Upper lobe of right lung (tissue), 1 donor: ENCODE measurements at places on chromosomes 4 and X. TPM values are rescaled to one million over a fixed set of nuclear protein-coding genes. Genes with fewer than 3 reads are reported as not detected.

GRCh38 chrX:15564981-15565579 is 35.7 kb downstream of the ACE2 start:
- peak; percentile 74 for DNase-seq

DNA sequence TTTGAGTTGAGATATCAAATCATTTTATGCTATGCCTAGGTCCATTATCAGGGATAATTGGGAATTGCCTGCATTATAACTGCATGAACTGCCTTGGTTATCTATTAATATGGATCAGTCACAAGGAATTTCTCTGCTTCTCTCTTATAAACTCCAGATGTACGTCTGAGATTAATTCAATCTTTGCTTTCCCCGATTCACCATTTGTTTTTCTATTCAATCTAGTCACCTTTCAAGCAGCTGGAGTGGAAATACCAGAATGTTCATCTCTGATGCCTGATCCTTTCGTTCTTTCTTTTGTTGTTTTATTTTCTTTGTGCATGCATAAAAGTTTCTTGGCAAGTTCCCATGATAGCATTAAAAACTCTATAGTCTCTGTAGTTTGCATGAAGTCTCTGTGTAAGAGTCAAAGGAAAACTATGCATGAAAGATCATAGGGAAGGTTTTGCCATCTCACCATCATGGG is 22.6 kb downstream of the SYNPO2 start:
- no peak for DNase-seq

DNA sequence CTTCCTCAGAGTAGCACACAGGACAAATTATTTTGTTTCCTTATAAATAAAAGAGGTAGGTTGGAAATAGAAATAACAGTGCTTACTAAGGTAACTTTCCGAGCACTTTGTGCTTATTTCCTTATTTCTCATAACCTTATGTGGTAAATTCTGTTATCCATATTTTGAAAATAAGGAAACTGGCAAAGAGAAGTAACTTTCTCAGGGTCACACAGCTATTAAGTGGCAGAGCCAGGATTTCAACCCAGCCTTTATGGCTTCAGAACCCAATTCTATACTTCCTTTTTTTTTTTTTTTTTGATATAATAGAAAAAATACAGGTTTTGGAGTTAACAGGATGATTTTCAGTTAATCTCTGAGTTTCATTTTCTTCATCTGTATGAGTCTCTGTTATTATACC is 3.3 kb downstream of the UTP3 start:
- DNase-seq: no peak

DNA sequence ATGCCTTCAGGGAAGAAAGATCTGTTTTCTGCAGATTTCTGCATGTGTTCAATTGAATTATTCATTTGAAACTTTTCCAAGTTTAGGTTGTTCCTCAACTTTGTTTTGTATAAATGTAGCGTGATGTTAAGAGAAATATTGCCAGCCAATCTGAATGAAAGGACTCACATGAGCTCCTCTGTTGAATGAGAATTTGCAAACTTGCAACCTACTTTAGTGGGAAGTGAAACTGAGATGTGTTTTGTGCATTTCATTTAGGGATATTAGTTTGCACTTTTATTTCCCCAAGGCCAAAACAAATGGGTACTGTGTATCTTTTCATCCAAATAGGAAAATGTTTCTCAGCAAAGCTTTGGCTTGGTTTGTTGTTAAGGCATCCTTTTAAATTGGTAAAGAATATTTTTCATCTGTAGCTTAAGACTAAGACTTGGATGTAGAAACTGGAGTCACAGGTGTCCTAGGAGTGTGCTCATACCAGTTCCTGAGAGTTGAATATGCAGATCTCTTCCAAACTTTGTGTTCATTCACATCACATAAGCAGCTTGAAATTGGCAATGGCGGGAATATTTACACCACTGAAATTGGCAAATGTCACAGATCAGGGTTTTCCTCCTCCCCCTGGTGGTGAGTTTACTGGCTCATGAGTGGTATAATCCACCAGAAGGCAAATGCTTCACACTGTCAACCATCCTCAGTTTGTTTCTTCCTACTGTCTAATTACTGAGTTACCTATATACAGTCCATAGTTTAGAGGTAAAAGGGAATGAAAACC is 193.6 kb upstream of the BANK1 start:
- no peak for DNase-seq

DNA sequence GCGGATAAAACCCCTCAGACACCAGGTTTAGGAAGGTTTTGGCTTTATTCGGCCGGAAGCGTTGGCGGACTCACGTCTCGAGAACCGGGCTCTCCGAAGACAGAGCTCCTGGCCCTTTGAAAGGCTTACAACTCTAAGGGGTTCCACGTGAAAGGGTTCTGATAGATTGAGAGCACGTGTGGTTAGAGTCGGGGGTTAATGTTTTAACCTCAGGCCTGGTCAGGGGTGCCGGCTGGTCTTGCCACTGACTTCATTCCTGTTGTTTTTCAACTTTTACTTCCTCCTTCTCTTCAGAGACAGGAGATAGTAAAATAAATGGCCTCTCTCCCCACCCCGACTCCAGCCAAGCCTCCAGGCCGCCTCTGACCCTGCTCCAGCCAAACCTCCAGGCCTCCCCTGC is 4.7 kb upstream of the ASMT start:
- DNase-seq: no peak

DNA sequence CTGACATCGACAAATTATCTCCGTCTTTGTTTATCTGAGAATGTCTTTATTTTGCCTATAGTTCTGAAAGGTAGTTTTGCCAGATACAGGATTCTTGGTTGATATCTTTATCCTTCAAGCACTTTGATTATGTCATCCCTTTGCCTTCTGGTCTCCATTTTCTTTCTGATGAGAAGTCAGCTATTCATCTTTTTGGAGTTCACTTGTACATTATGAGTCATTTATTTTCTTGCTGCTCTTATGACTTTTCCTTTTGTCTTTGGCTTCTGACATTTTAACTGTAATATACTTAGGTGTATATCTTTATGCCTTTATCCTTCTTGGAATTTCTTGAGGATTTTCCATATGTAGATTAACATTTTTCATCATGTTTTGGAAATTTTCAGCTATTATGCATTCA is 51.4 kb downstream of the SHROOM4 start:
- DNase-seq: no peak

Gene MSL3
- 27.7 TPM for total RNA-seq

Gene PCDH11X
- total RNA-seq: not detected

Gene LONRF3
- 24.4 TPM for total RNA-seq

Gene AKAP14
- total RNA-seq: not detected

Gene ADAM29
- total RNA-seq: not detected

Gene OPHN1
- 9.8 TPM for total RNA-seq

Gene LGI2
- 0.84 TPM for total RNA-seq

Gene CLCN4
- 9.8 TPM for total RNA-seq

Gene GAGE2A
- total RNA-seq: not detected
